ENCODE measurements at places on chromosomes 1 and 21.
A peak's percentile ranks its signal among the peaks of the same experiment; 100 is the strongest.

DNA sequence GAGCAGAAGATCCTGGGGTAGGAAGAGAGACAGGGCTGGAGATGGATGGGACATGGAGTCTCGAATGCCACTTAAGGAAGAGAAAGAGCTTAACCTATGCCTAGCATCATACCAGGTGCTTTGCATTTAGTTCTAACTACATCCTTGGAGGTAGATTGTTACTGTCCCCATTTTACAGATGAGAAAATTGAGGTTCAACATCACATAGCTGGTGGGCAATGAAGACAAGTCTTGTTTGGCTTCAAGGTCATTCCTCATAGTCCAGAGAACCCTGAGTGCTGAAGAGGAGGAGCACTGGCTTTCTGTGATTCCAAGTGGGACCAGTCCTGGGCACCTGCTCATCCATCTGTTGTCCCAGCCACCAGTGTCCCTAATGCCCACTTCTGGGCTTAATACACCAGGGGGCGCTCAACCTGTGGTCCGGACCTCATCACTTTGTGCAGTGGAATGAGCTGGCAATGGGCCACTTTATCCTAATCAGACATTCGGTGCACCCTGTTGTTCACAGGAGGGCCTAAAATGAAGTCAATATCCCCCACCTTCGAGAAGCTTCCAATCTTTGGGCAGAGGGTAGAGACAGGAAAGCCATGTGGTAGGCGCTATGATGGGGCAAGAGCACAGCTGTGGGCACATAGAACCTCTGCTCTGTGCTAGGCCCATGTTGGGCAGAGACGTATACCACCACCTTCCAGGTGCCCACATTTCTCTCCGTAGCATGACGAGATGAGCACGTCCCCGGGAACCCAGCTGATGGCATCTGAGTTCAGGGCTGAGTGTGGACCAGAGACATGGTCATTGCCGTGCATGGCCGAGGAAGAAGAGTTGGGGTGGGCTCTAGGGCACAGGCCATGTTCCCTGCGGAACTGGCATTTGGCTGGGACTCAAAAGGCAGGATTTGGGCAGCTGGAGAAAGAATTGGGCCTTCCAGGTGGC is 9.2 kb downstream of the RPS6KA1 start:
- DNase-seq: peak; percentile 48

- DNase-seq: no peak
Observed at GRCh38 chr1:225350872-225351271, 77.0 kb downstream of the LBR start.

GRCh38 chr1:206479183-206480125 is 9.2 kb downstream of the IKBKE start:
- peak; percentile 67 for DNase-seq

- no peak for DNase-seq
Observed at GRCh38 chr1:197633447-197634078, 141.7 kb downstream of the DENND1B start.

DNA sequence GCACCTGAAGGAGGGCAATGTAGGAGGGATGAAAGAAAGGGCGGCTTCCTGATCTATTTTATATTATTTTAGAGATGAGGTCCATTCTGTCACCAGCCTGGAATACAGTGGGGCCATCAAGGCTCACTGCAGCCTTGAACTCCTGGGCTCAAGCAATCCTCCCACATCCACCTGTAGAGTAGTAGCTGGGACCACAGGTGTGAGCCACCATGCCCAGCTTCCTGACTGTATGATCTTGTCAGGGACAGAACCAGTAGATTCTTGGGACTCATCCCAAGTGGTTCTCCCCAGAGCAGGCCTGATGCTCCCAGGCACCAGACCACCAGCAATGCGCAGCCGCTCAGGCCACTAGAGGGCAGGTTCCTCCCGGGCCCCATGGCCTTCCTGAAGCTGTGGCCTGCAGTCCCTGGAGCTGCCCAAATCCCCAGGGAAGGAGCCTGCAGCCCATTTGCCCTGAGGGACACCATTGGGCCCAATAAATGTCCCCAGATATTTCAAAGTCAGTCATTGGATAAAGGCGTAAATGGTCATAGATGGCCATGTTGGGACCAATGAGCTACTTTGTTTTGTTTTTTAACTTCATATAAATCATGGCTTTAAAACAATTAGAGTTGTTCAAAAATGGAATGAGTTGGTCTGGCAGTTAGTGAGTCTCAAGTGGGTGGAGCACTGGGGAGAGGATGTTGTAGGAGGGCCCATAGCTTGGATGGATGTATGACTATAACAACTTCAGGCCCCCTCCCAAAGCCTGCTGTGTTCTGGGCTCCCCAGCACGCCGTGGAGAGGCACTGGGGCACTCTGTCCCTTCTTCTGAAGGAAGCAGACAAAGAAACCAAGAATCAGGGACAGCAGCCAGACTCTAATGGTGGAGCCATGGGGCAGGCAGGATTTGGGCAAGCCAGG is 44.7 kb upstream of the GOLT1A start:
- peak; percentile 33 for DNase-seq

- no peak for DNase-seq
Observed at GRCh38 chr1:81760477-81761097, 40.1 kb upstream of the ADGRL2 start.

All from stimulated activated CD4-positive, alpha-beta T cell treated with anti-CD3 and anti-CD28 coated beads, Interleukin-4, amount 100 ng/mL, for 1 hour (primary cell).